Stimulated activated CD8-positive, alpha-beta memory T cell treated with anti-CD3 and anti-CD28 coated beads, Interleukin-7, amount 100 ng/mL, for 1 hour (primary cell): ENCODE measurements at places on chromosomes 2 and 18.

DNA sequence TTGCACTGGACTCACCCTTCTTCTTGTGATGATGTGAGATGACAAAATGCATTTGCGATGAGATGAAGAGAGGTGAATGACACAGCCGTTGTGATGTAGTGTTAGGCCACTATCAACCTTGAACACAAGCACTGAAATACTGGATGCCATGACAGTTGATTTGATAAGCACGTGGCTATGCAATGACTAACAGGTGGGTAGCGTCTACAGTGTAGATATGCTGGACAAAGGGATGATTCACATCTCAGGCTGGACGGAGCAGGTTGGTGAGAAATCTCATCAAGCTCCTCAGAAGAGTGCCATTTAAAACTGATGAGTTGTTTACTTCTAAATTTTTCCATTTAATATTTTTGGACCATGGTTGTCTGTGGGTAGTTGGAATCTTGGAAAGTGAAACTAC, 375.8 kb upstream of the LYPD1 start:
- no peak for DNase-seq

GRCh38 chr2:158647436-158648231, 147.5 kb upstream of the DAPL1 start:
- DNase-seq, result no peak

GRCh38 chr2:43302182-43302960, 76.0 kb upstream of the ZFP36L2 start:
- no peak for DNase-seq

GRCh38 chr2:215816424-215816823, 196.9 kb downstream of the MREG start:
- no peak for DNase-seq

- DNase-seq, result no peak
Observed at GRCh38 chr2:29804671-29805070, 116.7 kb downstream of the ALK start.
